Calu3 (cell line): ENCODE measurements at places on chromosomes 13 and 19.

DNA sequence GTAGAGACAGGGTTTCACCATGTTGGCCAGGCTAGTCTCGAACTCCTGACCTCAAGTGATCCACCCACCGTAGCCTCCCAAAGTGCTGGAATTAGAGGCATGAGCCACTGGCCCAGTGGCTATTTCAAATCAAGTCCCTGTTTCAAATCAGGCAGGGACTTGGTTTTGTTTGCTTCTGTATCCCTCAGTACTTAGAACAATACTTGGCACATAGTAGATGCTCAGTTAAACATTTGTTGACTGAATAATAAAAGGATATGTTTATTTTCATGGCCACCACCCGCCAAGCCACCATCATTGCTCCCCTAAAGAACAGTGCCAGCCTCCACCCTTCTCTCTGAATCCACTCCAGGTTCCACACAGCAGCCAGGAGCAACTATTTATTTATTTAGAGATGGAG, 4.2 kb downstream of the RPS28 start:
- DNase-seq = no peak

GRCh38 chr13:32811297-32811800, 204.9 kb upstream of the KL start:
- DNase-seq = no peak

- no peak for DNase-seq
Measured at GRCh38 chr13:32722340-32722739, 136.1 kb downstream of the PDS5B start.

DNA sequence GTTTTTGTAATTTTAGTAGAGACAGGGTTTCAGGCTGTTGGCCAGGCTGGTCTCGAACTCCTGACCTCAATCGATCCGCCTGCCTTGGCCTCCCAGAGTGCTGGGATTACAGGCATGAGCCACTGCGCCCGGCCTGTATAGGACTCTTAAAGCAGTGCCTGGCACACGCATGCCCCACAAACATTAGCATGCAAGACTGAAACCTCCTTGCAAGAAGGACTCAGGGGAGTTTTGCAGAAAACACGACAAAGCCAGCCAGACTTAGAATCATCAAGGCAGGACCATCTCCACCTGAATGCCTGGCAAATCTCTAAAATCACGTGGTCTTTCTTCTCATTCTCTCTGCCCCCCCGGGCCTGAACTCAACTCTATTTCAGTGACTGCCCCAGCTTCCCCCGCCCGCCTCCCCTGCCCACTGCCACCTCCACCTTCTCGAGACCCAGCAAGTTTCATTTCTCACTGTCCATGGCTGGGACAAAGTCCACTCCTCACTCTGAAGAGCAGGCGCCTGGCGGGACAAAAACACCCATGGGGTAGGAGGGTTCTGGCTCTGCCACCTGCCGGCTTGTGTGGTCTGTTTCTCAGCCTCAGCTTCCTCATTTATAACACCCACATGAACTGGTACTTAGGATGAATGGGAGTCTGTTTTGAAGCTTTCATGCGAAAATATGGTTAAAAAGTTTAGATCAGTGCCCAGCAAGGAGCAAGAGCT, 2.4 kb downstream of the TICAM1 start:
- peak; percentile 24 for DNase-seq

DNA sequence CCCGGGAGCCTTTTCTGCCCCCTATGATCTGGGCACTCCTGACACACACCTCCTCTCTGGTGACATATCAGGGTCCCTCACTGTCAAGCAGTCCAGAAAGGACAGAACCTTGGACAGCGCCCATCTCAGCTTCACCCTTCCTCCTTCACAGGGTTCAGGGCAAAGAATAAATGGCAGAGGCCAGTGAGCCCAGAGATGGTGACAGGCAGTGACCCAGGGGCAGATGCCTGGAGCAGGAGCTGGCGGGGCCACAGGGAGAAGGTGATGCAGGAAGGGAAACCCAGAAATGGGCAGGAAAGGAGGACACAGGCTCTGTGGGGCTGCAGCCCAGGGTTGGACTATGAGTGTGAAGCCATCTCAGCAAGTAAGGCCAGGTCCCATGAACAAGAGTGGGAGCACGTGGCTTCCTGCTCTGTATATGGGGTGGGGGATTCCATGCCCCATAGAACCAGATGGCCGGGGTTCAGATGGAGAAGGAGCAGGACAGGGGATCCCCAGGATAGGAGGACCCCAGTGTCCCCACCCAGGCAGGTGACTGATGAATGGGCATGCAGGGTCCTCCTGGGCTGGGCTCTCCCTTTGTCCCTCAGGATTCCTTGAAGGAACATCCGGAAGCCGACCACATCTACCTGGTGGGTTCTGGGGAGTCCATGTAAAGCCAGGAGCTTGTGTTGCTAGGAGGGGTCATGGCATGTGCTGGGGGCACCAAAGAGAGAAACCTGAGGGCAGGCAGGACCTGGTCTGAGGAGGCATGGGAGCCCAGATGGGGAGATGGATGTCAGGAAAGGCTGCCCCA, 8.5 kb upstream of the CEACAM7 start:
- DNase-seq = peak; percentile 46

DNA sequence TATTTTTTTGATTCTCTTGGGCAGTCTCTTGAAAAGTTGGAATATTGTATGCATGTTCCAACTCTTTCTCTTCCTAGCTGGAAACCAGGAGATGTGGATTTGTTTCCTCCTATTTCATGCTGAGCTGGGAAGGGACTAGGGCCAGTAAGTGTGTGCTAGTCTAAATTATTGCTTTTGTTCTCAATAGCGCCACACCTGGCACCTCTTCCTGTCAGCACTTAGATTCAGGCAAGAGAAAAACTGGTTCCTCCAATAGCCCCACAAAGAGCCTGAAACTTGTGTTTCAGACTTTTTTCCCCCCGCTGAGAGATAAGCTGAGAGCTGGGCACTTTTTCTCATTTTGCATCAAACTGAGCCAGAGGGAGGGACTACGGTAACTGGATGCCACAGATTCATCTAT, 353.4 kb downstream of the OLFM4 start:
- no peak for DNase-seq

DNA sequence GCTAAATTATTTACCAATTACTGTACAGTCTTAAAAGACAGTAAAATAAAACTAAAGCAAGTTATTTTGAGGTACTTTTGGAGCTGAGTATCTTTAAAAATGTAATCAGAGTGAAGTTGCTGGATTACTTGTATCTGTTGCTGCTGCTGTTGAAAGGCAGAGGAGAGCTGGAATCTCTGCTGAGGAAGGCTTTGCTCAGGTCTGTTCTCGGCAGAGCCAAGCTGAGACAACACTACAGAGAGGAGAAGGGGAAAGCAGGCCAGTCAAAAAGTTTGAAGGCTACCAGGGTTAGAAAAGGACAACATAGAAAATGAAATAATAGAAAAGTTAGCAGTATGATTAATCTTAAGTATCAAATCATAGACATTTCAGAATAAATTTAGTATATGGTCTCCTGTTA, 9.8 kb downstream of the EXOSC8 start:
- DNase-seq = no peak

DNA sequence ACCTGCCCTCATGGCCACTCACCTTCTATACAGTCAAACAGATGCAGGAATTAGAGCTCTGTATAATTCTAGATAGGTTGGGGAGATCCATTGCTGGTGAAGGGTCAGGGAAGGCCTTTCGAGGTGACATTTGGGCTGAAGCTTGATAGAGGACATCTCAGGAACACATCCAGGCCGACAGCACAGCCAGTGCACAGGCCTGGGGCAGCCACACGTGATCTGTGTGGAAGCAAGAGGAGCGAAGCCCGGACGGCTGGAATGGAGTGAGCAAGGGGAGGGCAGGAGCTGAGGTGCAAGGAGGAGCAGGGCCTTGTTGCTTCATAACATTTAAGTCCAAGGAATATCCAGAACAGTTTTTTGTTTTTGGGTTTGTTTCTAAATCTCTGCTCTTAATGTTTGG, 4.5 kb upstream of the OVOL3 start:
- DNase-seq = no peak

GRCh38 chr13:71459708-71460107, 407.3 kb downstream of the DACH1 start:
- no peak for DNase-seq

DNA sequence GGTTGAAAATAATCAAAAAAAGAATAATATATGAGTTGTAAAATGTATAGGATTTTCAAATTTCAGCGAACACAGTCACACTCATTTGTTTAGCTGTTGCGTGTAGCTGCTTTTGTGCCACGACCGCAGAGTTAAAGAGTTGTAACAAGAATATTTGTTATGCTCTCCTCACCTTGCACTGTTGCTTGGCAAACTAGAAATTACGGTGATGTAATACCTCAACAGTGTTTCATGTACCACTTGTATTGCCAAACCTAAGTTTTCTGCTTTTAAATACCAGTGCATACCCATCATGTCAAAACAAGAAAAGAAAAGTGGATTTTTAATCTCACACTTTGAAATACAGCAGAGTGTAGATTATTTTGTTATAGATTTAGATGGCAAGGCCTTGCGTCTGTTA, 201.1 kb downstream of the NBEA start:
- no peak for DNase-seq

DNA sequence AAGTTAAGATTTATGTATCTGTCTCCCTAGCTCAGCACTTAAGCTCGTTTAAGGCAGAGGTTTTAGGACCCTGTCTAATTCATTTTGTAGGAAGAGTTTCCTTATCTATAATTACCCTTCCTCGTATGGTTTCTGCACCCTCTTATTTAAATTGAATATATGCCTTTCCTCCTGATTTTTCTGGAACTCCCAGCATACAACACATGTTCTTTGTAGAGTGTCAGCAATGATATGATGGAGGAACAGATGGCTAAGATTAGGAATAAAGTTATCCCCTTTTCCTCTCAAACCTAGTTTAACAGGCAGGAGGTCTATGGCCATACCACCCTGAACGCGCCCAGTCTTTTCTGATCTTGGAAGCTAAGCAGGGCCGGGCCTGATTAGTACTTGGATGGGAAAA, 359.5 kb downstream of the PCDH17 start:
- DNase-seq = no peak

DNA sequence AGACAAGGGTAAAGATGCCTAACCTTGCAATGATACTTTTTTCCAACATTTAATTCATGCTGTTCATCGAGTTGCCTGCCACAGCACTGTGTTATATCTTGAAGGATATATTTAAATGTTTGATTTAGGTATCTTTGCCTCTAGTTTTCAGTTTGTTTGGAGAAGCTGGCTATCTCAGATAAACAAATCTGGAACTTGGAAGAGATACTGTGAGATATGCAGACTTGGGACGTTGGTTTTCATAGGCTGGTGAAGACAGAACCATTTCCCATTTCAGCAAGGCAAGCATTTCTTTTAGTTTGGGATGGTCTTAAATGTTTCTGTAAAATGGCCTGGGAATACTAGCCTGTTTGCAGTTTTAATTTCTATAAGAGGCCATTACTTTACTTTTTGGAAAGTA, 3.3 kb downstream of the RNASEH2B start:
- DNase-seq = no peak

GRCh38 chr13:45325806-45326205, 15.2 kb downstream of the TPT1 start:
- no peak for DNase-seq

DNA sequence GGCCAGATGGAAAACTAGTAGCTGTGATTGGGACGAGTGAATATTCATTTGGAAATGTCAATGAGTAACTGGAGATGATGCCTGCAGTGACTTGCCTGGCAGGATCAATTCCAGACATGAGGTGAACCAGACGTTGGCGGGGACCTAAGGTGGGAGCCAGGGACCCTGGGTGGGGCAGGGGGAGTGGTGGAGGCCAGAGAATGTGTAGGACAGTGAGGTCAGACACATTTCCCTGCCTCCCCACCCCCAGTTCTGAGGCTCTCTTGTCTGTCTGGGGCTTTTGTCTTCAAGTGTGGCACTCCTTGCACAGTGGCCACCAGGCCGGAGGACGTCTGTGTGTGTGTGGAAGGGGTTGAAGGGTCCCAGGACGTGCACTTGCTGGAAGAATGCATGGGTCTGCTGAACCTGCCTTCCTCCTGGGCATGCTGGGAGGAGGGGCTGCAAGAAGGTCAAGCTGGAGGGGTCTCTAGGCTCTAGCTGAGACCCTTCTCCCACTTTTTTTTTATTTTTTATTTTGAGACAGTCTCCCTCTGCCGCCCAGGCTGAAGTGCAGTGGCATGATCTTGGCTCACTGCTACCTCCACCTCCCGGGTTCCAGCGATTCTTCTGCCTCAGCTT, 51.6 kb downstream of the CHST8 start:
- no peak for DNase-seq

GRCh38 chr13:20960663-20961309, 58.2 kb upstream of the XPO4 start:
- no peak for DNase-seq
